ENCODE measurements at places on chromosomes 16 and 17. TPM values are rescaled to one million over a fixed set of nuclear protein-coding genes. Genes with fewer than 3 reads are reported as not detected.

DNA sequence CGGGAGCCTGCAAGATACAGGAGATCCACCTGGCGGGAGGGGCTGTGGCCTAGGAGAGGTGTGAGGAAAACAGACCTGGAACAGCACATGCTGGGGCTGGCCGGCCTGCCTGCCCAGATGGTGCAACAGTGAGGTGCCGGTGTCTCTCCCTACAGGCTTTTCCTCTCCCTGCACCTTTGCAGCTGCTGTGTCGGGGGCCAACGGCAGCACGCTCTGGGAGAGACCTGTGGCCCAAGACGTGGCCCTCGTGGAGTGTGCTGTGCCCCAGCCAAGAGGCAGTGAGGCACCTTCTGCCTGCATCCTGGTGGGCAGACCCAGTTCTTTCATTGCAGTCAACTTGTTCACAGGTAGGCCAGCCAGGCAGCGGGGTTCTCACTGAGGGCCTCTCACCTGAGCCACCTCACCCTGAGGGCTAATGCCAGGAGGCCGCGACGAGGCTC is 15.9 kb downstream of the RGS11 start:
- DNase-seq, result no peak

DNA sequence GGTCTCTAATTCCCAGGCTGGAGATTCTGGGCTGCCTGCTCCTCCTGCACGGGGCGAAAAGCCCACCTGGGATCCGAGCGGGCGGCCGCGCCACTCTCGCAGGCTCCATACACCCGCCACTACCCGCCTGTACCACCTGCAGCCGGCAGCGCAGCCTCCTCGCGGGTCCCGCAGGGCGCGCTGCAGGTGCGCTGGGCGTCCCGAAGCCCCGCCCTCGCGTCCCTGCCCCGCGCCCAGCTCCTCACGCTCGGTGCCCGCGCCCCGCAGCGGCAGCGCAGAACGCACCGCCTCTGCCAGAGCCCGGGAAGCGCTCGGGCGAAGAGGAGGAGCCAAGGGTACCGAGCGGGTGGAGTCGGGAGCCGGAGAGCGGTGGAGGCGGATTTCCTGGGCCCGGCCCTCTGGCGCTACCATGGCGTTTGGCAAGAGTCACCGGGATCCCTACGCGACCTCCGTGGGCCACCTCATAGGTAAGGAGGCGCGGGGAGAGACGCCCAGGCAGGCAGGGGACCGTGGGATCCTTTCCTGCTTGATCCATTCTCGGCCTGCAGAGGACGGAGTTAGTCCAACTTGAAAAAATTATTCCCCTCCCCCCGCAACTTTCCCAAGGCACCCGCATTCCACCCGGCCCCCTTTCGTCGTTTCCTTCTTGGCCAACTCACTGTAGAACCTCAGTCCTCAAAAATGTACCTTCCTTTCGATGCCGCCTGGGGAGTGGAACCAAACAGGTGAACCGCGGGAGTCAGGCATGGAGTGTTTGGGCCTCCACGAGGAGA is at the start of gene TOM1L1:
Gene TOM1L1, plus strand, starts transcription at position 396 of the 773 bp plus-strand sequence. Its CDS starts 14 bp downstream, at position 410.
- peak; percentile 62 for DNase-seq

GRCh38 chr16:59611556-59611955 is 877.4 kb upstream of the GOT2 start:
- no peak for DNase-seq

- no peak for DNase-seq
These were observed 16.0 kb downstream of the SOX8 start for GRCh38 chr16:997440-998051.

GRCh38 chr17:207775-208174 is 26.3 kb upstream of the DOC2B start:
- no peak for DNase-seq

Gene PLCG2
- 49.7 TPM for polyA plus RNA-seq

Gene EPOP
- polyA plus RNA-seq, result 1.7 TPM

Gene DNAAF1
- 2.7 TPM for polyA plus RNA-seq

Gene KCNG4
- 0.10 TPM for polyA plus RNA-seq

Gene CCL17
- not detected for polyA plus RNA-seq

All from left renal cortex interstitium (tissue), 4 donors.